ENCODE measurements at places on chromosomes 2 and 18.

DNA sequence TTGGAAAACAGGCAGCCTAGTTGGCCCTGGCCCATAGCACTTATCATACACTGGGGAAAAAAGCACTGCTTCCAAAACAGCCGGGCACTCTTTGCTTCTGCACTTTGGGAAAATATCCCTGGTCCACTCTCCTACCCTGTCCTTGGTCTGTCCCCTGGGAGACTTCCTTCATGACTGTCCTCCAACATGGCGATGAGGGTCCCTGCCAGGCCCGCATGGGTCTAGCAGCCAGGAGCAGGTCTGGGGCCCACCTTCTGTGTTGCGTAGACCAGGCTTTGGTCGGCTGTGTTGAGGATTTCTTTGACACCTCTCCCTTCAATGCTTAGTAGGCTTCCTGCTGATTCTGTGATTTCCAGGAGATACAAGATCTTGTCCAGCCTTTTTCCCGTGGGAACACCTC is 12.2 kb downstream of the KCNF1 start:
- no peak for DNase-seq

DNA sequence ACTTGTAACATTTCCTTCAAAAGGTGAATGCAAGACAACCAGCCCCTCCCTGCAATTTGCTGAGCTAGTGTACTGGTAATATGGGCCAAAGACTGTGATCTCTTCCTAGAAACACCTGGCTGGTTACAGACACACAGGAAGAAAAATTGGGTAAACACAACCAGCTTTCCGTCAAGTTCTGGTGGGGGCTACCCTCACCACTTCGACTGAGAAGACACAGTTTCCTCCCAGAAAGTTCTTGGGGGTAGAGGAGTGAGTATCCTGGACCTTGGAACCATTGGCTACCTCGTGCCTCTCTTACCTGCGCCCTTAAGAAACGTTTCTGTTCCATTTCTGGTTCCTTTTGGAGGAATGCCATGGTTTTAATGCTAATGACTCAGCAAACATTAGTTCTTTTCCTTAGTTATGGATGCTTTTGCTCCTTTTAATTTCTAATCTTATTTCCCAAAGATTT is 120.9 kb upstream of the DLX2 start:
- DNase-seq = no peak

- DNase-seq = no peak
These were observed 109.2 kb downstream of the SOCS6 start for GRCh38 chr18:70398076-70398475.

DNA sequence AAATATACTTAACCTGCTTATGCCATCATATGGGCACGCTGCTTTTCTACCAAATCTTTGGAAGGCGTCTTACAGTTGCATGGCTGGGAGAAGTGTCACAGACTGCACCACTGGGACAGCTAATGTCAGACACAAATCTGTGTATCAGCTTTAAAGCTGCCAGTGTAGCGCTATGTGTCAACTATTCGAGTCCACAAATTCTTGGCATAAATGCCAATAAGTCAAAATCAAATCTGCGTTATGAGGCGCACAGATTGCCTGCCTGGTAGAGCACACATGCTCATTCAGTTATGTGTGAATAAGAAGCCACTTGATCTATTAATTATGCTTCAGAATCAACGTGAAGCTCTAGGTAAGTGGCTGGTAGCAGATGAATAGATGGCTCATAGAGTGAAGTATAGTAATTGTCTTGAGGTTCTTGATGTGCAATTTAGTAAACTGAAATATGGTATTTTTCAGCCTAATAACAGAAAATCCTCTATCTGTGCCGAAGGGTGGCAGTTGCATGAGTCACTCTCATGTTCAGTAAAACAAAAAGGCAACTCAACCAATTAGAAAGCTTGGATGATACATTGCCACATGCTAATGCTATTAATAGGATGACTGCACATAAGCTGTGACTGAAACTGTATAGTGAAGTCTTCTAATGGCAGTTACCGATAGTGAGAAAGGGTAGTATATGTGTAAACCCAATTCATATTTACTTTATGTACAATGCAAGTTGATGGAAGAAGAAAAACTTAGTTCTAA is 52.0 kb downstream of the DCC start:
- no peak for DNase-seq

DNA sequence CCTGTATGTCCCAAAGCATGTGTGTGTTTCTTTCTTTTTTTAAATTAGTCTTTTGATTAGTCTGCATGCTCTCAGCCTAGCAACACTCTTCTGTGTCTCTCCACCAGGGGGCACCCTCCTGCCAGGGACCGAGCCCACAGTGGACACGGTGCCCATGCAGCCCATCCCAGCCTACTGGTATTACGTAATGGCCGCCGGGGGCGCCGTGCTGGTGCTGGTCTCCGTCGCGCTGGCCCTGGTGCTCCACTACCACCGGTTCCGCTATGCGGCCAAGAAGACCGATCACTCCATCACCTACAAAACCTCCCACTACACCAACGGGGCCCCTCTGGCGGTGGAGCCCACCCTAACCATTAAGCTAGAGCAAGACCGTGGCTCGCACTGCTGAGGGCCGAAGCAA is 93.8 kb downstream of the NRP2 start:
- DNase-seq = no peak

- DNase-seq = no peak
These were observed 10.4 kb downstream of the GCC2 start for GRCh38 chr2:108459441-108459840.

GRCh38 chr2:237547841-237548416 is 18.4 kb upstream of the PRLH start:
- no peak for DNase-seq

DNA sequence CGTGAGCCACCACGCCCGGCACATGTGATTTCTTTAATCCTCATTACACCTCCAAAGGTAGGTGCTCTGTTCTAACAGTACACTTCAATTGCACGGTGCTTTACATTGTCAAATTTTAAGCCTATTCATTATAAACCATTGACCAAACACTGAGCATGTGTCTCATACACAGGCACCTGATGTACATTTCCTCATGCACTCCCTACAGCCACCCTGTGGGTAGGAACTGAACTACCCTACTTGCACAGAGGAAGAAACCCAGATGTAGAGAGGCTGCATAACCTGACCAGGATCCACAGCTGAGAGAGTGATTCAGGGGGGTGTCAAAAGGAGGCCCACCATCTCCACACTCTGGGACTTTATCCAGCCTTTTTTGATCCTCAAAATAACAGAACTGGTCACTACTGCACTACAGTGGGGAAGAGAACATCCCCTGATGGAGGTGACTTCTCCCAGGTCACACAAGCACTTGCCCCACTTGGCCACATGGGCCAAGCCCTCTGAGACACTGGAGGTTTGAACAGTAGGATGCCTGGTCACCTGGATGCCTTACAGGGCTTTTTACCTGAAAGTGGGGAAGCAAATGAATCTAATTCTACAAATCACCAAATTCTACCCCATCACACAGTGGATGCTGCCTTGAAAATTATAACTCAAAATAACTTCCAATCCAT is 6.9 kb upstream of the DPYSL5 start:
- no peak for DNase-seq

DNA sequence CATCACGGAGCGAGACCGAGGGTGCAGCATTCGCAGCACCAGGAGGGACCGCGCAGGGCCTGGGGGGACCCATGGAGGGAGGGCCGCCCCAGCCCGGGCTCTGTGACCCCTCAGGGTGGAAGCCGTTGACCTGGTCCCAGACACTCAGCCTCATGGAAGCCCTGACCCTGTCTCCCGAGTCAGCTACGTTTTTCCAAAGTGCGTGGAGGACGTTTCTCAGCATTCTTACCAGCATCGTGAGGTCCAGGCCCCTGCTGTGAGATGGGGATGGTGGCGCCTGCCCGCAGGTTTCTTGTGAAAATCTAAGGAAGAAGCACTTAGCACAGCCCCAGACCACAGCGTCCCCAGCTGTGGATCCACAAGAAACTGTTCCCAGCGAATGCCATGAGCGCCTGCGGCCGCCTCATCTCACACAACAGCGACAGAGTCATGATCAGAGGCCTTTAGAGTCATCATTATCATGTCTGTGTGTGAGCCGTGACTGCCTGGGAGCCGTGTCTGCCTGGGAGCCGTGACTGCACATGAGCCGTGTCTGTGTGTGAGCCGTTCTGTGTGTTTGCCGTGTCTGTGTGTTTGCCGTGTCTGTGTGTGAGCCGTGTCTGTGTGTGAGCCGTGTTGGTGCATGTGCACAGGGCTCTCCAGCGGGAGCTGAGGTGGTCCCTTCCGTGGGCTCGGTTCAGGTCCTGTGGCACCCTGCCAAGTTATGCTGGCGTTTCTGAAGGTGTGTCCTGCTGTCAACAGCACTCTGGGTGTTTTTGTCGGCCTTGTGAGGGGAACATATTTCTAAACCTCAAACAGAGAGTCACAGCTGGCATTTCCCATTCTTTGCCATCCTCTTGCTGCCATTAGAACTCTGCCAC is 49.2 kb upstream of the KCNG2 start:
- no peak for DNase-seq

GRCh38 chr2:118058951-118059350 is 29.3 kb upstream of the INSIG2 start:
- DNase-seq = no peak

GRCh38 chr18:36149514-36150289 is 20.0 kb downstream of the ELP2 start:
- no peak for DNase-seq

DNA sequence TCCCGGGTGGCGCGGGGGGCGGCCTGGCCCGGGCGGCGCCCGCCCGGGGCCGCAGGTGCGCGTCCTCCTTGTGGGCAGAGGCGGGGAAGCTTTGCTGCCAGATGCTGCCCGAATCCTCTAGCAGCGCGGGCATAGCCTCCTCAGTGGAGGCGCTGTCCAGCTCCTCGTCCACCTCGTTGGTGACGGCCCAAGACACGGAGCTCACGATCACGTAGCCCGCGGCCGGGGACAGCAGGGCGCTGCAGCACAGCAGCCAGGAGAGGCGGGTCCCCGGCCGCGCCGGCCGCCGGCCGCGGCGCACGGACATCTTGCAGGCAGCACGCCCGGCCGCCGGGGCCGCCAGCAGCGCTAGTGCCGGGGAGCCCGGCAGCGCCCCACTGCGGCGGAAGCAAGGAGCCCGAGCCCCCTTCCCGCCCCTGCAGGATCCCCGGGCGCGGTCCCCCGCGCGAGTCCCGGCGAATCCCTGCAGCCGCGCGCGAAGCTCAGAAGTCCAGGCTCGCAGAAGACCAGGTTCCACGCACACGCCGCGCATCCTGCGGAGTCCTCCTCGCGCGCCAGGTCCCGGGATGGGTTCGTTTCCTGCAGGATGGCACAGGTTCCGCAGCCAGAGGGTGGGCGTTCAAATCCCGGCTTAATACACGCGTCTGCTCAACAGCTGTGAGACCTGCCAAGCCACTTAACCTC is at the start of gene CREG2:
Gene CREG2, minus strand, starts transcription at position 353 of the 684 bp plus-strand sequence. Its CDS starts 46 bp downstream, at position 307.
- peak; percentile 6 for DNase-seq

DNA sequence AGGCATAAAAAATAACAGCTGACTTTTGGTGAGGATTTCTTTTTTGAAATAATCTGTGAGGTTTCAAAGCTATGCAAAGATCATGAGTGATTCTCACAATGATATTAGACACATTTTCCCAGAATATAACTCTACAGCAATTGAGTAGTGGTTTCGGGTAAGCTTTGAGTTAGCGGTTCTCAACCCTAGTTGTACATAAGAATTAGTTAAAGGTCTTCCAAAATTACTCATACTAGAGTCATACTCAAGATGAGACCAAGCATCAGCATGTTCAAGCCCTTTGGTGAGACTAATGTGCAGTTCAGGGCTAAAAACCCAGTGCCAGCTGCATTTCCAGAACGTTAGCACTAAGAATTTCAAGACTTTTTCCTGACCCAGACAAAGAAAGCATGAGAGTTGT is 31.1 kb downstream of the DSG4 start:
- DNase-seq = no peak

DNA sequence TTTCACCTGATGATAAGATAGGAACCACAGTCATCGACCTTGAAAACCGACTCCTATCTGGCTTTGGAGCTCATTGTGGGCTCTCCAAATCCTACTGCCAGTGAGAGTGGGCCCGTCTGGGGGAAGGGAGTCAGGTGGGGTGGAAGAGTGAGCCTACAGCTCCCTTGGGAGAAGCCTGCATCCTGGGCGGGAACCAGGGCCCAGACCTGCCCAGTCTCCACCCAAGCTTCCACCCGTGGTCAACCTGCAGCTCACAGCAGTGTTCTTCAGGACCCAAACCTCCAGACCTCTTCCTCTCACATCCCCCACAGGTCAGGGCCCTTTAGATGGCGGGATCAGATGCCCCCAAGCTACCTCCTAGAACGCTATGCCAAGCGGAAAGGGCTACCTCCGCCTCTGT is 40.2 kb downstream of the LMAN2L start:
- no peak for DNase-seq

DNA sequence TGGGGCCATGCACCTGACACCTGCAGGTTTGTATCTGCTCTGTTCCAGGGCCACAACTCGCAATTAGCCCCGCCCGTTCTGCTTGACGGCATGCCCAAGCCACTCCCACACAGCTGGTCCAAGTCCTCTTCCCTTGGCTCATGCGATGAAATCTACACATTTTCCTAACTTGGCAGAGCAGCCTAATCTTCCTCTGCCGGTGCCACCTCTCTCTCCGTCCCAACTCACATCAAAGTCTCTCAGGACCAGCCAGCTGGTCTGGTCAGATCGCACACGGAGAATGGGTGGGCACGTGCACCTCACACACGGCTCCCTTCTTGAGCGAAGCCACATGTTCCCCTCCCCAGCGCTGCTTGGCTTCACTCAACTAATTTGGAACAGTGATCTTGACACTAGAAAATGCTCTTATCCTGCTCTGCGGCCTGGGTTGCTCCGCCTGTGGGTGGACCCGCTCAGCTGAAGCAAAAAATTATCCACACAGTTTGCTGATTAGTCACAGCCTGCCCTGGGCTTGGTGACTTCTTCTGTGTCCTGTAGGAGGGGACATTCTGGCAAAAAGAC is 176.7 kb downstream of the NRP2 start:
- no peak for DNase-seq

- no peak for DNase-seq
These were observed 55.3 kb upstream of the SULT1C3 start for GRCh38 chr2:108184419-108184818.

DNA sequence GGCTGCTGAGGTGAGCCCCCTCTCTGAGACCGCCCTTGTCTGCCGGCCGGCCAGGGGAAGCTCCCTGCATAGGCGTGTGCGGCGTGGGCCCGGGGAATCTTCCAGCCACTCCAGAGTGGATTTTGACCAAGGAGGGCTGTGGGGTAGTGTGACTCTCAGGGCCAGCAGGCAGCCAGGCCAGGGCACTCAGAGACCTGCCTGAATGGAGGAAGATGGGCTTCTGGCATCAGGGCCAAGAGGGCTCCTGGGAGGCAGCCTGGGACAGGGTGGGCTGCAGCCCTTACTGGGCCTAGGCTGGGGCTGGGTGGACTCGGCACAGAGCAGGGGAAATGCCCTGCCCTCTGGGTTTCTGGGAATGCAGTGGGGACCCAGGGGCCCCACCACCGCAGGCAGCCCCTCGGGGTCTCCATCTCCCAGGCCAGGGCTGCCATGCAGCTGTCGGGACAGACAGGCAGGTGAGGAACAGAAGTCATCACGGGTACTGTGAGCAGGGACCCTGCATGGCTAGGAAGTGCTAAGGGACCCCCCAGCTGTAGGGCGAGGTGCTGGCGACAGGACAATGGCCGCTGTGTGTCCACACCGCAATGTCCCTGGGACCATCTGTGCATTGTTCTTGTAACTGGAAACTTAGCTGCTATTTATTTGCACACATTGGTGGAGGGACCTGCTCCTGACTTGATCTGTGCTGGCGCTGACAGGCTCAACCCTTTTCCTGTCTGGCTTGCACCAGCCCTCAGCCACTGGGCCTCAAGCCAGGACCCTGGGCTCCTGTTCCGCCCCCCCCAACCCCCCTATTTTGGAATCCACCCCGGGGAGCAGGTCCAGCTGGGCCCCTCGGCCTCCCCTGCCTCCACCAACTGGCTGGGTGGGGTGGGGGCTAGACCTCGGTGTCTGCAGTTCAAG is 4.1 kb downstream of the PDCD1 start:
- no peak for DNase-seq
